ENCODE measurements at places on chromosomes 4 and X.

GRCh38 chr4:158807691-158808090 is 38.9 kb downstream of the FNIP2 start:
- DNase-seq, result no peak

GRCh38 chrX:87528487-87528886 is 10.9 kb downstream of the KLHL4 start:
- DNase-seq, result no peak

- DNase-seq, result no peak
Measured at GRCh38 chr4:98833384-98833783, 95.5 kb downstream of the EIF4E start.

DNA sequence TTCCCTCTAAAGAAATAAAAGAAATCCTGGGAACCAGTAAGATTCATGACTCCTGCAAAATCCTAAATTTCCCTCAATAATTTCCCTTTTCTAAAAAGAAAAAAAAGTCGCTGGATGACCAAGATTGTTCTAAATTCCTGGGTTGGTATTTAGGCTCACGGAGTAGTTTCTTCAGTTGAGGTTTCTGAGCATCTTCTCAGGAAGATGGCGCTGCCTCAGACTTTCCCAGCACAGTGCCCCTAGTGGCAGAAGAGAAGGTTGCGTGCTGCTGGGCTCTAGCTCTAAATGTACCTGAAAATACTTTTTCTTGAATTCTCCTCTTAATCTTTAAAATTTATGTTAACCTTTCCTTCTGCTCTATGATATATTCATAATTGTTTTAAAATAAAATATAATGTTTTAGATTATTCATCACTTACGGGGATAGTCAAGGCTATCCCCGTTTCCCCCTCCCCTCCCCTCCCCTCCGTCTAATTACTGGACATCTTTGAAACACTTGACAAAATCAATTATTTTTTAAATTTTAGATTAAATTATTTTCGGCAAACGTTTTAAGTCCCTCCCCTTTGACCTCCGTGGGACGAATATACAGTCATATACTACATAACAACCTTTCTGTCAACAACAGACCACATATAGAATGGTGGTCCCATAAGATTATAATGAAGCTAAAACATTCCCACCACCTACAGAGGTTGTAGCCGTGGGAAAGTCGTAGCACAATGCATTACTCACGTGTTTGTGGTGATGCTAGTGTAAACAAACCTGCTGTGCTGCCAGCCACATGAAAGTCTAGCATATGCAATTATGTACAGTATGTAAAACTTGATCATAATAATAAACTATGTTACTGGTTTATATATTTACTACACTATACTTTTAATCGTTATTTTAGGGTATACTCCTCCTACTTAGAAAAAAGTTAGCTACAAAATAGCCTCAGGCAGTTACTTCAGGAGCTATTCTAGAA is 41.0 kb upstream of the GATB start:
- DNase-seq, result peak; percentile 42

DNA sequence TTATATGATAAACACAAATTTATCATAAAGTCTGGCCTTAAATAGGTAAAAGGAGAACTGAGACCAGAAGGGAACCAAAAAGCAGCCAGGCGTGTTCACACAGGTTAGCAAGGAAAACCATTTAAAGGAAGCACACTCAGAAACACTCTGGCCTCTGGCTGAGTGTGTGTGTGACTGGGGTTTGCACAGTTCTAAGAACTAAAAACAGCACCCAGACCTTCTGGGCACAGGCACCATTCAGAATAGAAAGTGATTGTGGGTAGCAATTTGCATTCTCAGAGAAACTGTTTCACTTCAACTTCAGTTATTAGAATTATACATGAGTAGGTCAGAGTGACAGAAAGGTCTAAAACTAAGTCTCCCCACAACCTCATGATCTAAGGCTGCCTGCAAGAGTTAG is 10.0 kb downstream of the GPR82 start:
- no peak for DNase-seq

Measured in CD8-positive, alpha-beta T cell (primary cell).